Immature natural killer cell (primary cell): ENCODE measurements at places on chromosomes 2 and 18.

- no peaks in the 10 kb centered on the region for H3K36me3 ChIP-seq
- no peak for DNase-seq
- H3K4me1 ChIP-seq = no peaks in the 10 kb centered on the region
- H3K27me3 ChIP-seq = no peaks in the 10 kb centered on the region
- H3K4me3 ChIP-seq = no peak overlapping the region
Measured at GRCh38 chr18:78144669-78145068, 834.9 kb upstream of the SALL3 start.

- no peaks in the 10 kb centered on the region for H3K4me1 ChIP-seq
- H3K4me3 ChIP-seq = no peak overlapping the region
- peaks cover 2% of the 10 kb centered on the region for H3K27me3 ChIP-seq
Measured at GRCh38 chr18:56326336-56327072, 311.9 kb downstream of the TXNL1 start.

DNA sequence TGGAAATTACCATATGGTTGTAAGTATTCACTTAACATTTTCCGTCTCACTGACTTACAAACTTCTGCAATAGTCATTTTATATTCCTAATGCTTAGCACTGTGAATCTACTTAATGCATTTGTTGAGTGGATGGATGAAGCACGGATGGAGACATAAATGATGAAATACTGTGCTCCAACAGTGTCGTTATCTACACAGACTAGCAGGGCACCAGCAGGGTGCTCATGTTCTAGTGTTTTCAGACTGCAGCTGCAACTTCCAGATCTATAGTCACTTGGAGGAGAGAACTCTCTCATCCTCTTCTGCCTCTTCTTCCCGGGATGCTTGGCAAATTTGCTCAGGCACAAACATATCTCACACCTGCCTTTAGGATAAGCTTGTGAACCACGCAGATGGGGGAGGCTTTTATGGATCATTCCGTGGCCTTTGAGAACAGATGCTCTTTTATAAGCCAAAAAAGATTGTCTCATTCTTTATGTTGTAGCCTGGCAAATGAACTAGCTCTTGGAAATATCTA lies 797.7 kb downstream of the MBD2 start:
- no peaks in the 10 kb centered on the region for H3K4me1 ChIP-seq
- no peak for DNase-seq
- H3K4me3 ChIP-seq = no peak overlapping the region

DNA sequence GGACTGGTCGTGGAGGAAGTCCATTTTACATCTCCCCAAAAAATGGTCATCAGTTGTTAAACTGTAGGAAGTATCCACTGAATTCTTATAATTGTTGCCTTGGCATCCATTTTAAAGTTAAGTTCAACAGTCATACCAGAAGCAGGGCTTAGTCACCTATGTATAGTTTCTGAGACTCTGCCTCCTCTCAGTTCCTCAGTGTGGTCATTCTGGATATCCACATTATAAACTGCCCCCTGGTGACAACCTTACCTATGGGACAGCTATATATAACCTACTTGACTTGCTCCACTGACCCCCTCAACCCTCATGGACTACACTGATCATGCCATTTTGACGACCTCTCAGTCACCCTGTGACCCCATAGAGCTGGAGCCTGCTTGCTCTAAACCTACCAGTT lies 617.0 kb downstream of the LRP1B start:
- peaks cover 2% of the 10 kb centered on the region for H3K27me3 ChIP-seq
- DNase-seq = no peak
- no peak overlapping the region for H3K4me3 ChIP-seq
- H3K4me1 ChIP-seq = no peaks in the 10 kb centered on the region

DNA sequence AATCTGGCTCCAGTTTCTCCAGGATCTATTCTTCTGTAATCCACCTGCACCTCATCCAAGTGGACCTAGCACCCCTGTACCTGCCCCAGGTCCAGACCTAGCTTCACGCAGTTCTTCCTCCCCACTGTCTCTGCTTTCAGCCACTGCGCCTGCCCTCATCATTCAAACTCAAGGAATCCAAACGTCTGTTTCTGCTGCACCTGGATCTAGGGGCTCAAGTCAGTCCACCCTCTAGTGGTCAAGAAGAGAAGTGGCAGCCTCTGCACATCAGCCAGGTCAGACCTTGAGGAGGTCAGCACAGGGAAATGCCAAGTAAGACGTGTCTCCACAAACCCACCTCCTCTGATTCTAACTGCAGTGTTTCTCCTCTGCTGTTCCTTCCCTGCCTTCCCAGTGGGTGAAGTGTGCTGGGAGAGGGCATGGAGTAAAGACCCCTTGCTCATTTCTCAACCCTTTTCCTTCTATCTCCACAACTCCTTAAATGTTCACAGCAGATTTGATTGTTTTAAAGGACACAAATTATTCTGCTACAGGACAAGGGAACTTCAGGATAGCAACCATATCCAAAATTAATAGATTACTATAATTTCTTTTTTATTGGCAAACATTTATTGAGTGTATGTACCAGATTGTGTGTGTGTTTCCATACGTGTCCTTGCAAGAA lies 8.6 kb upstream of the RNF152 start:
- no peak overlapping the region for H3K4me3 ChIP-seq
- no peaks in the 10 kb centered on the region for H3K4me1 ChIP-seq
- H3K36me3 ChIP-seq = no peaks in the 10 kb centered on the region
- H3K27me3 ChIP-seq = peaks cover 10% of the 10 kb centered on the region
- DNase-seq = peak; percentile 43

DNA sequence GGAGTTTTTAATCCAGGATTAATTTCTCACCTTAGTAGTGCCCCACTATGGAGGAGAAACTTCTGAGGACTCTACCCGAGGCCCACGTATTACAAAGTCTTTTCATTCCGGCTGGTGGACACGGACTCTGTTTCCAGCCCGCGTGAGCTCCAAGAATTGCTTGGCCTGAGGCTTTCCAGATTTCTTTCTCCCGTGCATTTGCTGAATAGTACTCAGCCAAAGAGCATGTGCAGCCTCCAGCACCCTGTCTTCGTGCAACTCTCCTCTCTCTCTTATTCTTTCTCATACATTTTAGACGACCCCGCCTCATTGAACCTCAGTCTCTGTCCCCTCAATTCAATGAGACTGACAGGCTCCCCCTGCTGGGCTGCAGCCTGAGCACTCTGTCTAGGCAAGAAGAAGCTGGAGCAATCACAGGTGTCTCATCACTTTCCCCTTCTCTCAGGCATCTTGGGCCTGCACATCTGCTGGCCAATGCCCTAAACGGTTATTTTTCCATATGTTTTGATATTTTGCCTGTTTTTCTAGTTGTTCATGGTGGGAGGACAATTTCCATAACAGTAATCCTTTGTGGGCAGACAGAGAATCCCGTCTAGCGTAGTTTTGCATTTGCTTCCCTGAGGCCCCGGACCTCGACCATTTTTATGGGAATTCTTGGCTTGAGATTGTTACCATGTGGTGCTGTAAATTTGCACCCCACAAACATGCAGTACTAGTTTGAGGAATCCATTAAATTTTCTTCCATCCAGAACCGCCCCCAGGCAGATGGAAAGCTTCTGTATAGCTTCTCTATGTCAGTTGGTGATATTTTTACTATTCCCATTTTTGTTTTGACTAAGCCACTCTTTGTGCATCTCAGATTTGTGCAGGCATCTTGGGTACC lies 50.1 kb upstream of the LPIN2 start:
- H3K27ac ChIP-seq = peak overlapping the region; percentile 97
- peak; percentile 39 for DNase-seq
- H3K4me1 ChIP-seq = peaks cover 79% of the 10 kb centered on the region
- peaks cover 8% of the 10 kb centered on the region for H3K27me3 ChIP-seq

DNA sequence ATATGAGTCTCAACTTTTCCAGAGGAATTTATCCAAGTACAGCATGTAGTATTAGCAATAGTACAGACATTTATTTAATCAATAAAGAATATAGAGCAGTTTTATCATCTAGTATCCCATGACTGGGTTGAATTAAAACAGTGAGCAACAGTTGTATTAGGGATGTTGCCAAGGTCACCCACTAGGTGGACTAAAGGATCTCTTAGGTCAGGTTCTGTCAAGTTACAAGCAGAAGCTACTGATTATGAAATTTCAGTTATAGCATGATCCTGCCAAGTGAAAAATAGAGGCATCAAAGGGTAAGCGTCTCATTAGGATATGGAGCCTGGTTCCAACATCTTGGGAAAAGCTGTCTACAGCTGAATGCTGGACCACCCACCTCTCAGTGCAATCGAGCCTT lies 52.1 kb upstream of the LAPTM4A start:
- H3K36me3 ChIP-seq = no peaks in the 10 kb centered on the region
- H3K4me3 ChIP-seq = no peak overlapping the region
- no peaks in the 10 kb centered on the region for H3K4me1 ChIP-seq
- H3K27ac ChIP-seq = no peak overlapping the region
- DNase-seq = no peak
- H3K27me3 ChIP-seq = peaks cover 11% of the 10 kb centered on the region

DNA sequence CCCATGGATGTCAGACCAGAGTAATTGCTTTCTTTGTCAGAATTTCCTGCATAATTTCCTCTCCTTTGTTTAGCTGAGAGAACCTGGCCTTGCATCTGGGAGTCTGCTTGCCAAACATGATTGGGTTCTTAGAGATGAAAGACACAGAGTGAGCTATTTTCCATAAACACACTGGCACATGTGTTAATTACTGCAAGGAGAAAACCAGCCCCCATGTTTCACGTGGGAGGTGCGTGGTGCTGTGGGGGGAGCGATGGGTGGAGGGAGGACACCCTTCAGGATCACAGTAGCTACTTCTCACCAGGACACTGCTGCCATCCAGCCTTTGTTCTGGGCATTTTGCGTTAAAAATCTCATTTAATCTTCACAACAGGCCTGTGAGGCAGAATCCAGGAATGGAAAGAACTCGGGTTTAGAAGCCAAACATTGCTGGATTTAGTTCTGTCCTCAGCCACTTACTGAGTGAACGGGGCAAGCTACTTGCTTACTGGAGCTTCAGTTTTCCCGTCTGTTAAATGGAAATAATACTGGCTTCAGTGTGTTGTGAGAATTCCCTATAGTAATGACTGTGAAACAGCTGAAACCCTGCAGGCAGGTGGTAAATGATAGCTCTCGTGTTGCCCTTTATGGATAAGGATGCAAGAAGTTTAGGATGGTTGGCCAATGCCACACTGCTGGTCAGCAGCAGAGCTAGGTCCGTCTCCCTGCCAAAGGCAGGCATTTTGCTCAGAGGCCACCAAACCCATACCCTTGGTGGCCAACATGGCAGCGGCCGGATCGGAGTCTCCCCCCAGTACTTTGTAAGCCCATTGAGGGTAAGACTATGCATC lies 100.1 kb upstream of the ASAP2 start:
- no peak overlapping the region for H3K4me3 ChIP-seq
- peaks cover 3% of the 10 kb centered on the region for H3K27me3 ChIP-seq
- H3K4me1 ChIP-seq = peaks cover 7% of the 10 kb centered on the region
- H3K27ac ChIP-seq = no peak overlapping the region
- DNase-seq = no peak

GRCh38 chr18:13720847-13721246 lies 5.5 kb downstream of the FAM210A start:
- peaks cover 20% of the 10 kb centered on the region for H3K4me1 ChIP-seq
- H3K27me3 ChIP-seq = no peaks in the 10 kb centered on the region
- no peak overlapping the region for H3K4me3 ChIP-seq
- DNase-seq = no peak
- no peak overlapping the region for H3K27ac ChIP-seq

- H3K36me3 ChIP-seq = no peaks in the 10 kb centered on the region
- no peak overlapping the region for H3K4me3 ChIP-seq
- no peak overlapping the region for H3K27ac ChIP-seq
Measured at GRCh38 chr2:236715077-236715476, 145.5 kb downstream of the ACKR3 start.

GRCh38 chr2:44155666-44156446 lies 12.8 kb upstream of the PPM1B start:
- no peak overlapping the region for H3K27ac ChIP-seq
- DNase-seq = no peak
- no peaks in the 10 kb centered on the region for H3K27me3 ChIP-seq

DNA sequence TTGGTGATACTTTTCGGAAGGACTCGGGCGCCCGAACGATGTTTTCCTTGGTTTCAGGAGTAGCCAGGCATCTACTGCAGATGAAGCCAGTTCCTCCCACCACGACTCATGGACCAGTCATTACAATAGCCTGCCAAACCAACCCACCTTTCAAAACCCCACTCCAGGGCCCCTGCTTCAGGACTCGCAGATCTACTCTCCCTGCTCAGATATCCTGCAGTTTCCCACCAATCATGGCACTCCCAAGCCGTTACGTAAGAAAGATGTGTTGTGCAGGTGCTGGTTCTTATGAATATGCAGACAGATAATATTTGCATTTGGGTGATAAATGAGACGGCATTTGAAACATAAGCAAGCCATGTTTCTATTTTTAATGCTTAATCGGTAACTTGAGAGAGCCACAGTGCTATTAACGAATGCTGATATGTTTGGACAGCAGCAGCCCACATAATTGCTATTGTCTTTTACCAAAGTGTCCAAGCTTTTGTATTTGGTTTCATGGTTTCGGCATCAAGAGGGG lies 3.5 kb upstream of the CYS1 start:
- peaks cover 17% of the 10 kb centered on the region for H3K4me1 ChIP-seq
- peaks cover 29% of the 10 kb centered on the region for H3K27me3 ChIP-seq
- DNase-seq = no peak
- H3K4me3 ChIP-seq = no peak overlapping the region
- H3K36me3 ChIP-seq = peaks cover 9% of the 10 kb centered on the region

DNA sequence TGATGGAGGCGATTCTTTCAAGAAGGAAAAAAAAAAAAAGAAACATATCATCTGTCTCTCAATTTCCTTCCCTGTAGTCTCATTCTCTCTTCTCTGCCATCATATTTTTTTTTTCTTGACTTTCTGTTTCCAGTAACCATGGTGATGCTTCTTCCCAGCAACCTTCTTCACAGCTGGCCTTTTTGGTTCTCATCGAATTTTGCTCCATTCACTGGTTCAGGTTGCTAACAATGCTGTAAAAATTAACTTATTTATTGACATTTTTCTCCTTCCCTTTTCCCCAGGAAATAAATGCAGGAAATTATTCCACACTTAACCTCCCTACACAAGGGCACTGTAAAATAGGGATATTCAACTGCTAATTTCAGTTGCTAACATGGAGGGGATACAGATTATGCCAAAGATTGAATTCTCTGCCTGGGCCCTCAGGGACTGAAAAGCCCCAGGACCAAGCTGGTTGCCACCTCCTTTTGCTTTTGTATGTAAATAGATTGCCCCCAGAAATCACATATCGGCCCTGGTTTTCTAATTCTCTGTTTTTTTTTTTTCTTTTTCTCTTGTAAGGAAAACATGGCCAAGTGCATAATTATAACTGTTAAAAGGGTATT lies 154.7 kb downstream of the MAP2 start:
- no peaks in the 10 kb centered on the region for H3K36me3 ChIP-seq
- no peak overlapping the region for H3K27ac ChIP-seq
- H3K4me3 ChIP-seq = no peak overlapping the region

- no peak overlapping the region for H3K27ac ChIP-seq
- no peaks in the 10 kb centered on the region for H3K36me3 ChIP-seq
- H3K4me1 ChIP-seq = peaks cover 9% of the 10 kb centered on the region
- DNase-seq = no peak
- peak overlapping the region; percentile 50 for H3K4me3 ChIP-seq
Measured at GRCh38 chr18:27860701-27861107, 316.2 kb downstream of the CDH2 start.
